NCI-H187 (cell line): ENCODE measurements at places on chromosomes 5 and 9.

DNA sequence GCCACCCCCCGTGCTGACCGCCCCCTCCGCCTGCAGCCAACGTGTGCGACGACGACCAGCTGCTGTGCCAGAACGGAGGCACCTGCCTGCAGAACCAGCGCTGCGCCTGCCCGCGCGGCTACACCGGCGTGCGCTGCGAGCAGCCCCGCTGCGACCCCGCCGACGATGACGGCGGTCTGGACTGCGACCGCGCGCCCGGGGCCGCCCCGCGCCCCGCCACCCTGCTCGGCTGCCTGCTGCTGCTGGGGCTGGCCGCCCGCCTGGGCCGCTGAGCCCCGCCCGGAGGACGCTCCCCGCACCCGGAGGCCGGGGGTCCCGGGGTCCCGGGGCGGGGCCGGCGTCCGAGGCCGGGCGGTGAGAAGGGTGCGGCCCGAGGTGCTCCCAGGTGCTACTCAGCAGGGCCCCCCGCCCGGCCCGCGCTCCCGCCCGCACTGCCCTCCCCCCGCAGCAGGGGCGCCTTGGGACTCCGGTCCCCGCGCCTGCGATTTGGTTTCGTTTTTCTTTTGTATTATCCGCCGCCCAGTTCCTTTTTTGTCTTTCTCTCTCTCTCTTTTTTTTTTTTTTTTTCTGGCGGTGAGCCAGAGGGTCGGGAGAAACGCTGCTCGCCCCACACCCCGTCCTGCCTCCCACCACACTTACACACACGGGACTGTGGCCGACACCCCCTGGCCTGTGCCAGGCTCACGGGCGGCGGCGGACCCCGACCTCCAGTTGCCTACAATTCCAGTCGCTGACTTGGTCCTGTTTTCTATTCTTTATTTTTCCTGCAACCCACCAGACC is 80.2 kb downstream of the NTNG2 start:
- no peak for DNase-seq

DNA sequence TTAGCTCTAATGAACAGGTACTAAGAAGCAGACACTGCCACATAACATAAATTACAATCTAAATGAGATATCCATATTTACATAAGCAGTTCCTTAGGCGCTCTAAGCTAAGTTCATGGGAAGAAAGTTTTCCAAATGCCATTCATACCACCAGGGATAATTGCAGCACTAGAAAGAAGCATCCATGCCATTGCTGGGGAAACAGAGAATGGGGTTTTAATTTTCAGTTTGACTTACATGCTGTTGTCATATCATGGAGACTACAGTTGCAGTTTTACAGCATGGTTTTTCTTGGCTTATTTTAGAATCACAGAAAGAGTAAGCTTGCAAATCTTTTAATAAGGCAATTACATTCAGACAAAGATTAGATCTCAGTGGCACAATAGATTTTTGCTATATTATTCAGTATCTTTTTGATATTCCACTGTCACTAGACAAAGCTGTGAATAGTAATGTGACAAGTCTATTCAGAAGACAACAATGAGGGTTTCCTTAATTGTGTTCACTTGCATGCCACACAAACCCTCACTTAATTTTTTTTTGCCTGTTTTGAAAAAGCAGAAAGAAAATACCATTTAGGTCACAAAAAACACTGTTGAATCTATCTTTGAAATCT is 108.4 kb upstream of the ELAVL2 start:
- no peak for DNase-seq

DNA sequence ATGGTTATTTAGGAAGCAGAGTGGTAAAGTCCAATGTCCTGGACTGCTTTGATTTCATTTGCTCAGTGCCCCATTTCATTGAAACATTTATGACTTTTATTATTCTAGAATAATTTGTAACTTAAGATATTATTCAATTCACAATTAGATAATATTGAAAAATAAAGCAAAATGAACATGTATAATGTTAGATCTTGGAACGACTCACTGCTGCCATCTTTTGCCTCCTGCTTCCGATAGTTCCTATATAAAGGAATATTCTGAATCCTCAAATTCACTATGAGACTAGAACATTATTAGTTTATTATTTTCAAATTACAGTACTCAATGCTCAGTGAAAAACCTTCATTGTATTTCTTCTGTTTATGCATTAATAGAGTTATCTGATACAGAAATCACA is 2.3 kb upstream of the CTNND2 start:
- DNase-seq, result no peak

DNA sequence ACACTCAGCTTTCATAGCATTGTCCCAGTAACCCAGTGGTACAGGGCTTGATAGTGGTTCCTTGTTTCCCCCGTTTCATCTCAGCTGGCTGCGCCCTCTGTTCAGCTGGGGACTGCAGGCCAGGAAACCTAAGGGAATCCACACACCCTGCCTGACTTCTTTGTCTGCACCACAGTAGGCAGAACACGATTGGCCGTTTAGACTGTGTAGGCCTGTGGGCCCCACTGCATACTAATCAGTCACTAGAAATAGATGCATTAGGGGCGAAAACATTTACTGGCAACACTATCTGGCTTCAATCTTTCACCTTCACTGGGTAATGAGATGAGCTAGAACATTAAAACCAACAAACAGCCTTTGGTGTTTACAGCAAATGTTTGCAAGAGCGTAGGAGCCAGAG is 512.7 kb upstream of the BRINP1 start:
- DNase-seq, result no peak
